ENCODE measurements at places on chromosomes 1 and 21.

GRCh38 chr1:5980314-5981008 lies 11.8 kb downstream of the NPHP4 start:
- no peak for DNase-seq

- DNase-seq = no peak
Observed at GRCh38 chr1:48030211-48030610, 33.0 kb upstream of the TRABD2B start.

DNA sequence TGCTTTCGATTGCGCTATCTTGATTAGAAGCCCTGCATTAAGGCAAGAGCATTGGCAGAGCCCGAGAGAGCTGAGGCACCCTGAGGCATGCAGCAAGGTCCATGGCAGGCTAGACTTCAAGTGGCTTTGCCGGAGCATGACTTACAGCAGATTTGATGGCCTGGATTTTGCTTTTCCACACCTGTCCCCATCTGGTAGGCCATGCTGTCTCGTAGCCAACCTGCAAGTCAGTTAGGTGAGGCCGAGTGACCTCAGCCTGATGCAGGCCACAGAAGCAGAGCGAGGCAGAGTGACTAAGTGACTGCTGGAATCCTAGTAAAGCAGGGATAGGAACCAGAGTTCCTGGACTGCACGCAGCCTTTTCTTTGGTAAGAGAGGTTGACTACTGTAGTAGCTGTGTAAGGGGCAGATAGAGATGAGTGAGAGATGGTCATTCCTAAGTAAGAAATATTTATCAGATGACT lies 148.9 kb downstream of the PBX1 start:
- DNase-seq = no peak

DNA sequence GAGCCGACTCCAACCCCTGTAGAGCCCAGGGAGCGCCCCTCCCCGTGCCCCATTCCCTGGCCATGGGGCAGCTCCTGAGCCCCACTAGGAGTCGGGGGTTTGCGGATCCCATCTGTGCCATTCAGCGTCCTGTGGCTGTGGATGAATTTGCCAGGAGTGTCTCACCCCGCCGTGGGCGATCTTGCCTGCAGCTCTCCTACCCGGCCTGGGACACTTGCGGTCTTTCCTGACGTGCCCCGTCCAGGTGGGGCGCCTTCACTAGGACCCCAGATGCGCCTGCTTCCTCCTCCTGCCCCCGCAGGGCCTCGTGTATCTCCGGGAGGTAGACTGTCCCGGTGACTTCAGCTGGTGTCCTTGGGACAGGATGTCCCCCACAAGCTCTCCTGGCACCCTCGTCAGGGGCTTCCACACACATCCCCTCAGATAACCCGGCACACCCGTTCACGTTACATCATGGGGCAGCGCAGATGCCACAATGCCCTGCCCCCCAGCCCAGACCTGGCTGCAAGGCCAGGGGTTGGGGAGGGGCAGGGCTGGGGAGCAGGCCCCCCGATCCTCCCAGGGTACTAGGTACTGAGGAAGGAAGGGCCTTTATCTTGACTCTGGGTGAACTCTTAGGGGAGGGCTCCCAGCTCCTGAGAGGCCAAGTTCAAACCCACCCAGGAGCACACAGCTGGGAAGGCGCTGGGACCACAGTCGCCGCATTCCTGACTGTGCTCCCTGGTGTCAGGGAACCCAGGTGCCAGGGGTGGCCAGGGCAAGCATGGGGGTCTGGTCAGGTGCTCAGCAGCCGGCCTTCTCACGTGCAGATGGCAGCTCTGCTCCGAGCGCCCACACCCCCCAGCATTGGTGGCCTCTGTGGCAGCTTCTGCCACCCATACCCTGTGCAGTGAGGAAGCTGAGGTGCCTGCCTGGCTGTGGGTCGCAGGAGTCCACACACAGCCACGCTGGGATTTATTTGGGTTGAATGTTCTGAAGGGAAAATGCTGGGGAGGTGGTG lies 53.4 kb upstream of the COL6A1 start:
- no peak for DNase-seq

- DNase-seq = no peak
Observed at GRCh38 chr1:213998785-213999184, 11.0 kb downstream of the PROX1 start.

DNA sequence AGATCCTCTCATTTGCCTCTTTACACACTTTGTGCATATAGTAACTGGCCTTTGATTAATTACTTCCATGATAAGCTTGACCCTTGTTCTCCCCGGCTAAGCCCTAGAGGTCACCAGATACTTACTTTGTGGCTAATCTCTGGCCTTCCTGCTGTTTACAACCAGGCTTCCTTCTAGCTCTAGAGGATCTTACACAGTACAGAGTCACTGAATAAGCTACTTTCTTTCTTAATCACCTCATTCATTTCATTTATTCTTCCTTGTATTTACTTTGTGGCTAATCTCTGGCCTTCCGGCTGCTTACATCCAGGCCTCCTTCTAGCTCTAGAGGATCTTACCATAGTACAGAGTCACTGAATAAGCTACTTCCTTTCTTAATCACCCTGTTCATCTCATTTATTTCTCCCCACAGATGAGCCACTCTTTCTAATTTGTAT lies 144.3 kb upstream of the C1orf21 start:
- DNase-seq = no peak

DNA sequence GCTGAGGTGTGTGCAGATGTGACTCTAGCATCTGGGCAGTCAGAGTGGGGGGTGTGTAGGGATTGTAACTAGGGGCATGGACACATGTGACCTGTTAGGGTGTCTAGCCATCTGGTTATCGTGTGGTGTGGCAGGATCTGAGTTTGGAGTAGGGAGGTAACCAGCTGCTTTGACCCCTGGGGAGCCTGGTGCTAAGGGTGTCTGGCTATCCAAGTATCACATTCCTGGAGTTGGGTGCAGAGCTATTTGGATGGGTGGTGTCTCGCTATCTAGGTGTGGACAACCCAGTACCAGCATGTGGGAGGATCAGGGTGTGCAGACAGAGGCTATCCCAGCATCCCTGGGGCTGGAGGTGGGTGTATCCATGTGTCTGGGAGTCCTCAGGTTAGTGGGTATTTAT lies 4.7 kb downstream of the PTPRU start:
- peak; percentile 31 for DNase-seq

- DNase-seq = peak; percentile 1
Observed at GRCh38 chr1:166129006-166129405, 37.8 kb downstream of the FAM78B start.

- no peak for DNase-seq
Observed at GRCh38 chr1:202291961-202292712, 49.6 kb downstream of the UBE2T start.

DNA sequence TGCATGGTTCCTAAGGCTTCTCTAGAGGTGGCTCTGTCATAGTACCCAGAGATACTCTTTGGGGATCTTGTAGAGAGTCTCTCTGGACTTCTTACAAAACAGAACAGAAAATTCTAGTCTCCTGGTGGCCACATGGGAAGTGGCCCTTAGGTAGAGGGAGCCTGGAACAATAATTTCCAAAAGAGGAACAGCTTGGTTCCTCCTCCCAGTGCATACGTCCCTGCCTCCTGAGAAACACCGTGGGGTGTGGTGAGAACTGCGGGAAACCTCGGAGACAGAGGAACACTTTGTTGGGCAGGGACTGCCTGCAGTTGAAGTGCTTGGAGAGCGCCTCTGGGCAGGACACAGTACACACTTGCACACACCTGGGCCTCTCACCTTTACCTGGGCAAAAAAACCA lies 38.8 kb upstream of the EPHA8 start:
- no peak for DNase-seq

DNA sequence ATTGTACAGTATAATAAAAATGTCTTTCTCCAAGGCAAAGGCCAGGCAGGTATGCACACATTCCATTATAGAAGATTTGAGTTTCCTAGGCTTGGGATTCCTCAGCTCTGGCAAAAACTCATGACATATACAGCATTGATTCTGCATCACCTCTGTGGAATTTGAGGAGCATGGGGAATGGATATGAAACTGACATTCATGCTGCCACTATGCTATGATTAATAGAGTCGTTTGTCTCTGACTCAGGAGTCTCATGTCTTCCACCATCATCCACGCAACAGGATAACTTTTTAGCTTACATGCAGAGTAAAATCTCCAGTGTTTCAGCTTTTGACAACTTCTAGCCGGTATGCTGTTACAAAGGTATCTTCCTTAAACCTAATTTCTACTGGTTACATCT lies 49.8 kb upstream of the ADORA3 start:
- DNase-seq = no peak

- DNase-seq = no peak
Observed at GRCh38 chr1:107196973-107197562, 56.2 kb downstream of the NTNG1 start.

DNA sequence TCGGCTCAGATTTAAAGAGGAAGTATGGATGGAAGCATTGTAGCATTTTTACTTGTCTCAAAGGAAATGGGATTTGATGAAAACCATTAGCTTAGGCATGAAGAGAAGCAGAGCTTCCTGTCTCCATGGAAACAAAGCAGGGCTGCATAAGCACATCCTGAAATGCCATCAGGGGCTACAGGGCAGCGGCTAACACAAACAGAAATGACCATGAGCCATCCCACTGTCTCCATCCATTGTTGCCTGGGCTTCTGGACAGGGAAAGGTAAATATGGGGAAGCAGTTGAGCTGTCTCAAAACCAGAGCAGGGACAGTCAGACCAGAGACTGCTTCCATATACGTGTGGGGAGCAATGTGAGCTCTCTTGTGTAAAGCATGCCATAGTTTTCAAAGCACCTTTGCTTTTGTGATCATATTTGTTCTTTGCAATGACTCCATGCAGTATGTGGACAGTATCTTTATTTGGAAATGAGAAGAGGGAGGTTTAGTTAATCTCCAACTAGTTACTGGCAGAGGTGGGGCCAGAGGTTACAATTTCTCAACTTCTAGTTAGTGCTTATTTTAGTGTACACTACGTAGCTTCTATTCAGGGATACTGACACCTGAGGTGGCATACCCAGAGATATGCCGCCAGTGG lies 176.1 kb downstream of the CACNA1E start:
- DNase-seq = no peak

- peak; percentile 67 for DNase-seq
Observed at GRCh38 chr1:229058111-229058561, 212.8 kb upstream of the RAB4A start.

GRCh38 chr1:244801246-244801645 lies 34.2 kb upstream of the COX20 start:
- DNase-seq = no peak

- DNase-seq = no peak
Observed at GRCh38 chr1:186848509-186849130, 19.9 kb downstream of the PLA2G4A start.

DNA sequence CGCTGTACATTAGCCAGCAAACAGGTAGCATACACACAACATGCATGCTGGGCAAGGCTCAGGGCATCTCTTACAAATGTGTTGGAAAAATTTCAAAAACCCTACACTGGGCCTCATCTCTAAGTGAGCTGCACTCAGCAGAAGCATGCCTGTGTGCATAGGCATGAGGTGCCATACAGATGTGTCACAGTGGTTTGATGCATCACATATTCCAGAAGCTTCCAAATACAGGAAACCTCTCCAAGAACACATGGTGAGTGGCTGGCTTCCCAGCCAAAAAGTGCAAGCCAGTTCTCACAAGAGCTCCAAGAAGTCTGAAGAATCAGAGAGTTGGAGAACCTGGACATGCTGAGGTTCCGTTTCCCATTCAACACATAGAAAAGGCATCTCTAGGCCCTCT lies 58.3 kb downstream of the CD46 start:
- DNase-seq = no peak

GRCh38 chr1:190904091-190904695 lies 426.5 kb upstream of the BRINP3 start:
- DNase-seq = no peak

DNA sequence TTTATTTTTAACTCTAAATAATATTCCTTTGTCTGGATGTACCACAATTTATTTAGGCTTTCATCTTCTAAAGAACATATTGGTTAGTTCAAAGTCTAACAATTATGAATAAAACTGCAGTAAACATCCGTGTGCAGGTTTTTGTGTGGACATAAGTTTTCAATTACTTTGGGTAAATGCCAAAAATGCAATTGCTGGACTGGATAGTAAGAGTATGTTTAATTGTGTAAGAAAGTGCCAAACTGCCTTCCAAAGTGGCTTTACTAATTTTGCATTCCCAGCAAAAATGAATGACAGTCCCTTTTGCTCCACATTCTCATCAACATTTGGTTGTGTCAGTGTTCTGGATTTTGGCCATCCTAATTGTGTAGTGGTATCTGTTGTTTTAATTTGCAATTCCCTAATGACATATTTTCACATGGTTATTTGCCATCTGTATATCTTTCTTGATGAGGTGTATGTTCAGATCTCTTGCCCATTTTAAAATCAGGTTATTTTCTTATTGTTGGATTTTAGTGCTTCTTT lies 113.8 kb downstream of the DPYD start:
- DNase-seq = no peak

- no peak for DNase-seq
Observed at GRCh38 chr1:86913399-86913895, 479 bp downstream of the SELENOF start.

DNA sequence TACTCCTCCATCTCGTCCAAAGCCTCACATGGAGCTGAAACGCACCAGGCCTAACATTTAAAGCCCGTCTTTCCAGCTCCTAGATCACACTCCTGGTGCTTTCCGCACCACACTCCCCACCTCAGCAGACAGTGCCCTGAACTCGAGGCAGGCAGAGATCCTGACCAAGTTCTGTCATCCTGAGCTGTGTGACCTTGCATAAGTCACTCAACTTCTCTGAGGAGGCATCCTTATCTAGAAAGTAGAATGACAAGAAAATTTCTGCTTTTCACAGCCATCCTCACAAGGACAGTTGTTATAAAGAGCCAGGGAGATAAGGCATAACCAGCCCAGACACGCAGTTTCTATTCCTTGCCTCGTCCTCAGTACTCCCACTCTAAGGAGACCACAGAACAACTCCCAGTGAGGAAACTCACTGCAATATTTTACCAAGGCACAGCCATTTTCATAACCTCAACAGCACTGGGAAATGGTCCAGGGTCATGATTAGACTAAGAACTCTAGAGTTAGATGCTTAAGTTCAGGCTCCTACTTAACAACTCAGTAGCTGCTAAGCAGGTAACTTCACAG lies 3.1 kb downstream of the LRP8 start:
- no peak for DNase-seq

DNA sequence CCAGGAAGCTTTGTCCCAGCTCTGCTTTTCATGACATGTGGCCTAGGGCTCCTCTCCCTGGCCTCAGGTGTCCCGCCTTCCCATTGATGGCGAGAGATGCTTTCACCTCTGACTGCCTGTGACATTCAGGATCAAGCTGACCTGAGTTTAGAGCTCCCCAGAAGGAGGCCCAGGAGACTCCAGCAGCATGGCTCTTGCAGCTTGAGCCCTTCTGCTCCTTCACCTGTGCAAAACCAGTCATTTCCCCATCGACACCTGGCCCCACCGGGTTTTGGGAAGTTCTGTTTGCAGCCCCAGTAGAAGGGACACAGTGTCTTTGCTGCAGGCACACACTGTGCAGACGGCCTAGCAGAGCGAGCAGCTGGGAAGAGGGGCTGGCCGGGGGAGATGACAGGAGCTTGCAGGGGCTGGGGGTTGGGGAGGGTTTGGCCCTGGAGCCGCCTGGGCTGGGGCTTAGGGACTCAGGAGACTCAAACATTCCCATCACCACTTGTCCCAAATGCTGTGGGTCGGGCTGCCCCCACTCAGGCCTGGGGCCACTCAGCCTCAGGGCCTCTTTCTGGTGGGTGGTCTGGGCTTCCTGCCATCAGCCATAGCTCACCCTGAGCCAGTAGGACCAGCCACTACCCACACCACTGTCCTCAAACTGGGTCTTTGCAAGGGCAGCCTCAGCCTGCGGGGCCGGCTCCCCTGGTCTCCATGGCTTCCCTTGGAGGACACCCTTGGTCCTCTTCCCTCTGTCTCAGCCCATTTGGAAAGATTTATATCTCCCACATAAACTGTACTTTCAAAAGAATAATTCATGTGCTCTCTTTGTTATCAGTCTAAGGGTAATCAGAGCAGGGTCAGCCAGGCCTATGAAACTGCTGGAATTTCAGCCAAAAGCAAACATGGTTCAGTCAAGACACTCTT lies 3.8 kb upstream of the EDN2 start:
- DNase-seq = no peak
